ENCODE measurements at places on chromosomes 16 and 17.

GRCh38 chr17:64130559-64131001 lies 636 bp upstream of the ERN1 start:
- DNase-seq = peak; percentile 81

DNA sequence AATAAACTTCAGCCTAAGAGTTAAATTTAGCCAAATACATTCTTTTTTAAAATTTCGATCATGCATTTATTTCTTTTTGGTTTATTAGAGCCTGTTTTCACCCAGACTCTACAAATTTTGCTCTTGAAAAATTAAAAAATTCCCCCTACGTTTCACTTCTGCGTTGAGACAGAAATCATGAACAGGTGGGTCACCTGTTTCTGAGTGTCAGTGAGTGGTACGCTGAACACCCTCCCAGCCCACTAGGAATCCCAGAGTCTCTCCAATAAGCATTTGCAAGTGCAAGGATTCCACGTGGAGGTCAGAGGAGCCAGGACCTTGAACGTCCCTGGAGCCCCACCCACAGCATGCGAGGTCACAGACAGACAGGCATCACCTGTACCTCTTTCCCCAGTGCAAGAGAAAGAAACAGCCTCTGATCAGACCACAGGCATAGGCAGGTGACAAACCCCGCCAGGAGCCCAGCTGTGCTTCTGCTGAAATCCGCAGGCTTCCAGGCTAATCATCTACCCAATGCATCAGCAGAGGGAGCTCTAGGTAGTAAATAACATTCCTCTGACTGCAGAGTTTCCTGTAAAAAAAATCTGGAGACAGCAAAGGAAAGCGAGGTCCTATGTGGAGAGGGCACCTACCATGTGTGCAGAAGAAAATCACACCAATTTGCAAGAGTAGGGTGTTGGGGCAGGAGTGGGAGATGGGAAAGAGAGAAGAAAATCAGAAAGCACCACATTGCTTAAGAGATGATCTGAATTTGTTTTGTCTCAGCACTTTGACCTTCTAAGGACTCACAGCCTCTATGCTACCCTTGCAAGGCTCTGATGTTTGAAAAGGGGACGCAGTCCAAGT lies 5.9 kb upstream of the XYLT1 start:
- DNase-seq = peak; percentile 58

- no peak for DNase-seq
These were observed 50.8 kb downstream of the TBC1D26 start for GRCh38 chr17:15782866-15783265.

DNA sequence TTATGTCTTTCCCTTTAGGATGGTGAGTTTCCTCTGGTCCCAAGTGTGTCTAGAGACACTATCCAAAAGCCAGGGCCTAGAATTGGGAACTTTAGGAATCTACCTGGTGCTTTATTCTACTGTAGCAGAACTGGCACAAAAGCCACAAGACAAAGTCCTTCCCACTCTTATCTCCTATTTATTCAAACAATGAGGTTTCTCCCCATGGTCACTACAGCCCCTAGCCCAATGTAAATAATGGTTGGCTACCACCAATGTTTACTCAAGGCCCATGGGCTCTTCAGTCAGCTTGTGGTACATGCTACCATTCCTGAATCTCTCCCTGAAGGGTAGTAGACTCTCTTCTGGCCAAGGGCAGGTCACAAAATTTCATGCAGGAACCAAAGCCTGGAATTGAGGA lies 789.4 kb upstream of the KIF2B start:
- DNase-seq = no peak

GRCh38 chr17:78818932-78819331 lies 21.7 kb downstream of the USP36 start:
- peak; percentile 61 for DNase-seq

DNA sequence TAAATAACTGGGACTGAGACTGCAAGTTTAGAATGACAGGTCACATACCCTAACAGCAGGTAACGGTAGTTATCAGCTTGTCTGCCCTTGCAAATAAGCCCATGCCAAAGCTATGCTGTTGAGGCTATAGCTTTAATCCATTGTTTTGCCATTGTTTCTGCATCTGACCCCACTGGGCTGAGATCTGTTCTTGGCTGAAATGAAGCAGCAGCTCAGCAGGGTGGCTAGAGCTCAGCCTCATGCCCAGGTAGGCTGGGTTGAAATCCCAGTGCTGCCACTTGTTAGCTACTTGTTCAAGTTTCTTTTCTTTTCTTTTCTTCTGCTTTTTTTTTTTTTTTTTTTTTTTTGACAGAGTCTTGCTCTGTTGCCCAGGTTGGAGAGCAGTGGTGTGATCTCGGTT lies 40.1 kb downstream of the NKD1 start:
- no peak for DNase-seq

GRCh38 chr17:75783069-75783783 lies 1.4 kb upstream of the UNK start:
- peak; percentile 89 for DNase-seq

- no peak for DNase-seq
These were observed 276.5 kb downstream of the KIF2B start for GRCh38 chr17:54099221-54099620.

DNA sequence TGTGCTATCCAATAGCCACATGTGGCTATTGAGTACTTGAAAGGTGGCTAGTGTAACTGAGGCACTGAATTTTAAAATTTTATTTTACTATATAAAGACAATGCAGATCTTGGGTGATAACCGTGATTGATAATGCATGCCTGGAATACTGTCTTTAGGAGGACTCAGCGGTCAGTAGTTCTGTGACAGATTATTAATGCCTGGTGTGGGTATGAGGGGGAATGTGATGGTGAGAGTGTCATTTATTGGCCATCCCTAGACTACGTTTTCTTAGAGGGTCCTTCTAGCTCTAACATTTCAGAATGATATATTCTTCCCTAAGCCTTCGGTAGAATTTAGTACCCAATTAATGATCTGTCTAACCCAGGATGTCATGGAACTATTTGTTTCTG lies 157.6 kb downstream of the CPPED1 start:
- DNase-seq = no peak

GRCh38 chr17:5580367-5580766 lies 3.9 kb downstream of the NLRP1 start:
- no peak for DNase-seq

Data from activated CD4-positive, alpha-beta T cell treated with anti-CD3 and anti-CD28 coated beads, Interleukin-10, Interleukin-2, amounts not matched to agents 100 ng/mL and 50 ng/mL, durations not matched to agents 16 hours and 8 hours (primary cell).